CD8-positive, alpha-beta memory T cell (primary cell): ENCODE measurements at places on chromosomes 3 and 15.

DNA sequence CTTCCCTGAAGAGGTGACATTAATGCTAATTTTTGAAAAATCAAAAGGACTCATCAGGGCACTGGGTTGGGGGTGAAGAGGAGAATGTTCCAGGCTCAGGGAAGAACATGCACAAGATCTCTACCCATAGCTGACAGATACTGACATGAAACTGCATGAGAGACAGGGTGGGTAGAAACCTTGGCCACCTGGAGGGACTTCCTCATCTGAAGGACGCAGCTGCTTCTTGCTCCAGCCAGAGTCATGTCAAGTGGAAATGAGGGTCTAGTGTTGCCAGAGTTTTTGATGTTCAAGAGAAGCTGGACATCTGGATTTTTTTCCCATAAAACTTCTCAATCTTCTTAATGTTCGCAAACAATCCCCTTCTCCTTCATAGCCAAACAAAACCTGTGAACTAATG, 29.7 kb downstream of the AMOTL2 start:
- no peak for DNase-seq

GRCh38 chr15:75153087-75153486, 48.6 kb upstream of the C15orf39 start:
- no peak for DNase-seq

DNA sequence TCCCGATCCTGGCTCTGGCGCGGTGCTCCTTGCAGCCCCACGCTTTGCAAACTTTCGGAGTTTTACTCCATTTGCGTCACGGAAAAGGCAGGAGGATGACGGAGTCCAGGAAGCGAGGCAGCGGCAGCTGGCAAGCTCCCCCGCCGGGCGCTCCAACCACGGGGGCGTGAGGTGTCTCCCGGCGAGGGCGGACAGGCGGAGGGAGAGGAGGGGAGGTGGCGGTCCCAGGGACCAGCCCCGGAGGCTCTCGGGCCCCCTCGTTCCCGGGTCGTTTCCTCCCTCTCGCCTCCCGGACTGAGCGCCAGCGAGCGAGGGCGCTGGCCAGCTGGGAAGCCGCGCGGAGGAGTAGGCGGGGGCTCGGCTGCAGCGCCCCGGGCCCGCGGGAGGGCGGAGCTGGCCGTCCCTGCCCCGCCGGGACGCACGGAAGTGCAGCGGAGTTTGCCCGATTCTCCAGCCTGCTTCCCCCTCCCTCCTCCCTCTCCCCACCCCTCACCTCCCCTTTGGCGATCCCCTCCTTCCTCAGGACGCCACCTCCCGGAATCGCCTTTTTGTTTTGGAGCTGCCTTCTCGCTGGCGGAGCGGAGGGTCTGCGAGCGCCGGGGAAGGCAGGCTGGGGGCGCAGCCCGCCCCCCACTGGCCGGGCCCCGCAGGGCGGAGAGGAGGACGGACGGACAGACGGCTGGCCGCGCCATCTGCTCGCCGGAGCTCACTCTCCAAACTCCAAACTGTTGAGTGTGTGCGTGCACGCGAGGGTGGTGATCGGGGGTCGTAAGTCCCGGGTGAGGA, at the start of gene SNX33:
Gene SNX33 (plus strand): TSS at position 543 of the 786 bp plus-strand sequence. CDS start 1,191 bp downstream, outside the sequence.
- peak; percentile 53 for DNase-seq

GRCh38 chr15:50783411-50783810, 17.9 kb upstream of the SPPL2A start:
- no peak for DNase-seq

DNA sequence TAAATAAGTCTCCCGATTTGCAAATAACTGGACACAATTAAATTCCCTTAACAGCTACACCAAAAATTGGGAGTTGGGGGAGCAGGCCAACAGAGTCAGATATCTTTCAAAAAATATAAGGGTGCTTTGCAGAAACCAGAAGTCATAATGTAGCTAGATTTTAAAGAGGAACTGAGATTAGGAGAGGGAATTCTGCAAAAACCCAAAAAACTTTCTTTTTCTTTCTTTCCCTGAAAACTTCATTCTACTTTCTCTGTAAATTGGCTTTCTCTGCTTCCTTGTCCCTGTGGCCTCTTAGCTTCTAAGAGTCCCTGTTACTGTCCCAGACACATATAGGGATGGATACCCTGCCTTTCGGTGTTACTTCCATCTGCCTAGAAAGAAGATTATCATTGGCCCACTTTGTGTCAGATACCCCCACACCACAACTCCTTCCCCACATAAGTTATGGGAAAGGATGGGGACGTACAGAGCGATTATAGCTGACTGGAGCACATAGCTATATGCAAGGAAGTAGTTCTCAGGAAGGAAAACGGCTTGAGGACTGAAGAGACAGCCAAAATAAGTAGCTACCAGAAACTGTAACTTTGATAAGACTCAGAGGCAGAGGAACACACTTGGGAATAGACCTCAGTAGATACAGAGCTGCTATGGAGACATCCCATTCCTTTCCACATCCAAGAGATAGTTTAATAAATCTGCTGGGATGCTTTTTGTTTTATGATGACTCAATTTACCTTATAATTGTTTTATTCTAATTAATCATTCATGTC, 129.1 kb upstream of the TGFBR2 start:
- no peak for DNase-seq

GRCh38 chr3:88038566-88038965, 20.2 kb downstream of the CGGBP1 start:
- DNase-seq: no peak

- no peak for DNase-seq
Observed at GRCh38 chr3:88291486-88291885, 141.7 kb downstream of the C3orf38 start.

GRCh38 chr3:191261304-191261638, 62.2 kb downstream of the OSTN start:
- DNase-seq: no peak

GRCh38 chr15:75785771-75786574, 57.3 kb upstream of the UBE2Q2 start:
- peak; percentile 53 for DNase-seq

- DNase-seq: no peak
Observed at GRCh38 chr3:10373686-10374261, 52.9 kb upstream of the SEC13 start.

DNA sequence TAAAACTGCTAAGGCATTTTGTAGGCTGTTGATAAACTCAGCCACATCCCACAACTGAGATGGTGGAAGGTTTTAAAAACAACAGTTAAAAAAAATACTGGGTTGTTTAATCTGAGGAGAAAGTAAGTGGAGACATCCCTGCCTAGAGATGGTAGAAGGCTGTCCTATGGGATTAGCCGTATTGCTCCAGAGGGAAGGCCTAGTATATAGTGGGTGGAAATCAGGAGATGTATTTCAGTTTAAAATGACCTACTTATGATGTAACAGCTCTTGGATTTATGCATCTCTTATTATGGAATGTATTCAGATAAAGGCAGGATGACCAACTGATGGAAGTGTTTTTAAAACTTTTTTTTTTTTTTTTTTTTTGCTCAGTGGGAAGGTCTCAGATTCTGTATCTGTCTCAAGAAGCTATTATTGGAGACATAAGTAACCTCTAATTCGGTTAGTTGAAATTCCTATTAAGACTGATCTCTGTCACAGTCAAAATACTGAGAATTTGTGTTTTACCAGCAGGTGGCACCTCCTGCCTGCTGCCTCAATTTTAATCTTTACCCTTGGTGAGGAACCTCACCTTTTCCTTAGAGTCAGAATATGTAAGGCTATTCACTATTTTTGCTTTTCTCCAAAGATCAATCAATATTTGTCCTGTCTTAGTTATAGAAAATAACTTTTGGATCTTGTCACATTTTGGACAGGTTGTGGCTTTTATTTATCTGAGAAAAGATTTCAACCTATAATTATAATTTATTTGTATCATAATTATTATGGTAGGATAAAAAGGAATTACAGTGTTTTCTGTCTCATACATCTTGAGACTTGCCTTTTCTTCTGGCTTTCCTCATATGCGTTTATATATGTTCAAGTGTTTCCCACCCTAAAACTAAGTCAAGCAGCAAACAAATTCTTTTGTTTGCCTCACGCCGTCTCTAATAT, 63.0 kb downstream of the VPS8 start:
- no peak for DNase-seq

- DNase-seq: no peak
Observed at GRCh38 chr3:134665243-134665642, 14.4 kb upstream of the KY start.

- DNase-seq: no peak
Observed at GRCh38 chr15:70111203-70112073, 13.7 kb upstream of the TLE3 start.

- no peak for DNase-seq
Observed at GRCh38 chr3:155736381-155736780, 8.5 kb downstream of the PLCH1 start.

- DNase-seq: peak; percentile 54
Observed at GRCh38 chr15:62344806-62345539, 179.9 kb upstream of the C2CD4B start.

GRCh38 chr15:99504823-99505551, 60.8 kb upstream of the MEF2A start:
- no peak for DNase-seq

DNA sequence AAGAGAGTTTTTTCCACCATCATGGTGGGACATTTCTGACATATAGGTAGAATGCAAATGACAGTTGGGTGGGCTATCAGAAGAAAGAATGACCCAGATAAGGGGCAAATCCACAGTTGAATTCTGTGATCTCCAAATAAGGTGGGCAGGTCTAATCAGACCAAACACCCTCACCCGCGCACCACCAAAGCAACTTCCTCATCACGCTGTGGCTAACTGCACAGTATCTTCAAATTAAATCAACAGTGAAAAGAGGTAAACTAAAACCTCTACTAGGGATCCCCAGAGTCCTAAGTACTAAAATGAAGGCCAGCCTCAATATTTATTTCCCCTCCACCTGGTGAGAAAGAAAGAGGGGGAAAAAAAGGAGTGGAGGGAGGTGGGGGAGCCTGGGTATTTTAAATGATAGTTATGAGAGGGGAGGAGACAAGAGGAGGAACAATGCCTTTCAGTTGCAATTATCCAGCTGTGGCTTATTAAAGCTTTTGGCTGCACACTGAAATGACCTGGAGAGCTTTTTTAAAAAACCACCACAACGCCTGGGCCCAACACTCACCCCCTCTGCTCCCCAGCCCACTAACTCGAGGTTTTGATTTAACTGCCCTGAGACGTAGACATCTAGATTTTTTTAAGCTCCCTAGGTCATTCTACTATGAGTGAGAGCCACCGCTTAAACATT, 61.0 kb downstream of the LRIG1 start:
- no peak for DNase-seq

- DNase-seq: no peak
Observed at GRCh38 chr3:67176396-67176795, 178.3 kb downstream of the KBTBD8 start.

GRCh38 chr3:130395916-130396315, 50.4 kb downstream of the COL6A5 start:
- no peak for DNase-seq

DNA sequence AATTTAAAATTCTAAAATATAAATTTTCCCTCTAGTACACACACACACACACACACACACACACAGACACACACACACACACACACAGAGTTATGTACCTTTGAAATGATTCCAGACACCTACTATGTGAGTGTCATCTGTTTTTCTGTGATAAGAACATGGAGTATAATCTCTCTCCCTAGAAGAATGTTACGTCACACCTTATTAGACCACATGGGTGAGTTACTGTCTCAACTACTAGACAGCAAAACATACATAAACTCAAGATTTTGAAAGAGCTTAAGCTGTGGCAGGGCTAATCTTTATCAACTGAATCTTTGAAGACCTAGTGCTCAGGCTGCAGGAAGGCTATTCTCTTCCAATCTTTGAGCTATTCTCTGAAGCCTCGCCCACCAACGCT, 385.9 kb upstream of the BCHE start:
- DNase-seq: no peak

GRCh38 chr15:56232058-56232457, 11.6 kb downstream of the RFX7 start:
- no peak for DNase-seq

DNA sequence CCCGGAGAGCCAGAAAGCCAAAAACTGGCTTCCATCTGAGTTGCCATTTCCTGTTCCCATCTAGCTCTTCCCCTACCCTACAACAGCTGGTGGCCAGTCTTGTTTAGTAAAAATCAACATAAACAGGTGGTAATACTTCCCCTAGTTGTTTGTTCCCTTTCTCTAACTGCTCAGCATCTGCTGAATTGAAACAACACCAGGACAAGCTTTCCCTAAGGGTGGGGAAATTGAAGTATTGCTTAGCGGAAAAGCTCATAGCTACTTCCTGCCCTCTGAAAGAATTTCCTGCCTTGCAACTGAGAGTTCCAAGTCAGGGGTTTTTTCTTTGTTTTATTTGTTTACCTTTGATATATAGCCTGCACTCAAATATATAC, 66.8 kb downstream of the HMG20A start:
- DNase-seq: no peak

DNA sequence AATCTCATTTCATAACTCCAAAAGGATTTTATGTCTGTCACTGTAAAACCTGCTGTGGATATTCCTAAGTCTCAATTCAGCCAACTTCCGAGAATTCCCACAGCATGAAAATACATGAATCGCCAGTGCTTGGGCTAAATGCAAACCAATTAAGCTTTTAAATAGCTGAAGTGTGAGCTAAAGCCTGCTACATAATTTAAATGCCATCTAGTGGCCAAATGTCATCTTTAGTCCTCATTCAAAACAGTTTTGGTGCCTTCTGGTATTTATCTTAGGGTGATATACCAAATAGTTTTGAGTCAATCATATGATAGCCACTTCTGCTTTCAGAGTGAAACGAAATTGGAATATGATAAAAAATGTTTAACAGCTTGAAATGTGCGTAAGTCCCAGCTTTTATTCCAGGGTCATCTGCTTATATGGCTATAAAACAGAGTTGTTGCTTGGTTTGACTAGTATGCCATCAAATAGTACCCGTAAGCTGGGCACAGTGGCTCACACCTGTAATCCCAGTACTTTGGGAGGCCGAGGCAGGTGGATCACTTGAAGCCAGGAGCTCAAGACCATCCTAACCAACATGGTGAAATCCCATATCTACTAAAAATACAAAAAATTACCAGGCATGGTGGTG, 41.8 kb upstream of the CCNL1 start:
- DNase-seq: no peak

GRCh38 chr15:52714968-52715367, 35.8 kb upstream of the ATOSA start:
- DNase-seq: no peak

- no peak for DNase-seq
Observed at GRCh38 chr3:149879872-149880271, 66.9 kb downstream of the RNF13 start.

DNA sequence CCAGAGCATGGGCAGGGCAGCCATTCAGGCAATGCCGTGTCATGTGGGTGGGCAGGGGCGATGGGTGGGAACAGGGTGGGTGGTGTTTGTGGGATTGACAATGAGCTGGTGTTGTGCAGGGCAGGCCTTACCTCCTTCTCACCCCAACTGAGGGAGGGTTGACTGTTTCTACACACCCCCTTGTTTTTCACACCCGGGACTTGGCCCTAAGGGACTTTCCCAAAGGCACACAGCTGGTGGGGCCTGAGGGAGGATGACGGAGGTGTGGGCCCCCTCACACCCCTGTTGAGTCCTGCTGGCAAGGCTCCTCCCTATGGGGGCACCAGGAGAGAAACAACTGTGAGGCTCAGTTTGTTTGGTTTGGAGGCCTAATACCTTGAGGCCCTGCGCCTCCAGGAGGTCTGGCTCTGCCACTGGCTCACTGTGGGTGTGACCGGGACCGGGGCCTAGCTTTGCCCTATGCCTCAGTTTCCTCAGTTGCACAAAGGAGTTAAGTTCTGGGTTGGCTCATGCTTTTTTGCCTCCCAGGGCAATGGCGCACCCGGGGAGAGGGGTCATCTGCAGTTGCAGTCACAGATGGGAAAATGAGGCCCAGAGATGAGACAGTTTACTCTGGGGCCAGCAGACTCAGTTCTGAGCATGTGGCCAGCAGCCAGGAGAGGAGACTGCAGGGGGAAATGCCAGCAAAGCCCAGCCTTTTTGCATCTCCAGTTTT, 5.1 kb upstream of the DNAH1 start:
- DNase-seq: peak; percentile 18
